Iris pigment epithelial cell (primary cell): ENCODE measurements at places on chromosomes 16 and 17.
A peak's percentile ranks its signal among the peaks of the same experiment; 100 is the strongest.

DNA sequence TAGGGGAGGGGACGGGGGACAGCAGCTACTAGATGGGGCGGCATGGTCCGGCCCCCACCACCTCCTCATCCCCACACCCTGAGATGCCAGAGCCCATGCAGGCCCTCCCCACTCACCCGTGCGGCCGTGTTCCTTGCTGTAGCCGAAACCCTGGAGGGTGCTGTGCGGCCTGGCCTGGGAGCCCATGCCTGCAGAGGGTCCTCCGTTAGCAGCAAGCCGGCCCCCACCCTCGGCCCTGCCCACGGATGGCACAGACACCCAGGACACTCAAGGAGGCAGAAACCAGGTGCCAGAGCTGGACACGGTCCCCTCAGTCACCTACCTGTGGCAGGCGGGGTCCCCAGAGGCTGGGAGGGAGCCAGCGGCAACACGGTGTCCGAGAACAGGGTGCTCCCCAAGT is 5.5 kb downstream of the TEPSIN start:
- no peak for DNase-seq

DNA sequence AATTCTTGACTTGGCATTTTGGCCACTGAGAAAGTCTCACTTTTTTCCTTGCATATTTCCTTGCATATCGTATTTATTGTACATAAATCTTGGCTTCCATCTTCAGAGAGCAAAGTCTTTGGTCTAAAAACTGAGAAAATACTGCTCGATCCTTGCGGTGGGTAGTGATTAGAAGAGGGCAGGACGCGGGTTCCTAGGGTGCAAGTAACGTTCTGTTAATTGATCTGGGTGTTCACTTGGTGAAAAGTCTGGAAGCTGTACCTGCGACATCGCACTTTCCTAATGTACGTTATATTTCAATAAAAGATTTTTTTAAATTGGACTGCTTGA is 758 bp upstream of the UBALD2 start:
- DNase-seq: no peak

DNA sequence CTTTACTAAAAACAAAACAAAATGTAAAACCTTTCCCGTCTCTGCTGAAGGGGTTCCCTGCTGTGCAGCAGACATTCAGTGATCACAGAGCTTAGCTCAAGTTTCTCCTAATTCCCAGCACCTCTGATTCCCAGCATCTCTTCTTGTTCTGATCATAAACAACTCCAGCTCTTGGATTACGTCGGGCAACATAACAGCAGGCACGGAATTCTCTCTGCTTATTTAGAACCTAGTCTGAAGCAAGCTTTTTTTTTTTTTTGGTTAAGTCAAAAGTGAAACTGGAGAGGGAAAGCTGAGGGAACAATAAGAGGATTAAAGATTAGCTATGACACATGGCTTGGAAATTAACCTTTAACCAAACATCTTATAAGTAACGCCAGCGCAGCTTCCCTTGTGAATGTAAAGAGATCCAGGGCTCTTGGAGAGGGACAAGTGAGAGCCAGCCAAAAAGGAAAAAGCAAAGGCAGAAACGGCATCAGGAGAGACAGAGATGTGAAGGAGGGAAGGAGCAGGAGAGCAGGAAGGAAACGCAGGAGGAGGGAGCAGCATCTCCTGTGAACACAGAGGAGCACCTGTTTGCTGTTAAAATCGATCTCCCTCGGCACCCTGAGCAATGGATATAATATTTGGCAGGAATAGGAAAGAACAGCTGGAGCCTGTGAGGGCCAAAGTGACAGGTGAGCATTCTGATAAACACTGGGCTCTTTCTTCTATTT is at the start of gene BCO1:
Gene BCO1, plus strand, starts transcription at position 394 of the 716 bp plus-strand sequence. Its CDS starts 220 bp downstream, at position 614.
- DNase-seq: peak; percentile 76

DNA sequence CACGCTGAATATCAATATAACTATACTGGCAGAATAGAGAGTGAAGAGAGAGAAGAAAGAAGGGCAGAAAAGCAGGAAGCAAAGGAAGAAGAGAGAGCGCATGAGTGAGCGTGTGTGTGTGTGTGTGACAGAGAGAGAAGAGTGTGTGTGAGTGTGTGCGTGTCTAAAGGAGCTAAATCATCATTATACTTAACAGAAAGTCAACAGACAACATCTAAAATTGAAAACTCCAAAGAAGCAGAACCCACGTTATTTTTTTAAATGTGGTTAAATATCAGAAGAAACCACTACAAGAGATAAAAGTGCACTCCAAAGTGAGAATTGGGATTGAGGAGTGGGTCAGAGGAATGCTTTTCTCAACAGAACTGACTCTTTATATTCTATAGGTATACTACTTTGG is 77.2 kb downstream of the BRIP1 start:
- DNase-seq: no peak

DNA sequence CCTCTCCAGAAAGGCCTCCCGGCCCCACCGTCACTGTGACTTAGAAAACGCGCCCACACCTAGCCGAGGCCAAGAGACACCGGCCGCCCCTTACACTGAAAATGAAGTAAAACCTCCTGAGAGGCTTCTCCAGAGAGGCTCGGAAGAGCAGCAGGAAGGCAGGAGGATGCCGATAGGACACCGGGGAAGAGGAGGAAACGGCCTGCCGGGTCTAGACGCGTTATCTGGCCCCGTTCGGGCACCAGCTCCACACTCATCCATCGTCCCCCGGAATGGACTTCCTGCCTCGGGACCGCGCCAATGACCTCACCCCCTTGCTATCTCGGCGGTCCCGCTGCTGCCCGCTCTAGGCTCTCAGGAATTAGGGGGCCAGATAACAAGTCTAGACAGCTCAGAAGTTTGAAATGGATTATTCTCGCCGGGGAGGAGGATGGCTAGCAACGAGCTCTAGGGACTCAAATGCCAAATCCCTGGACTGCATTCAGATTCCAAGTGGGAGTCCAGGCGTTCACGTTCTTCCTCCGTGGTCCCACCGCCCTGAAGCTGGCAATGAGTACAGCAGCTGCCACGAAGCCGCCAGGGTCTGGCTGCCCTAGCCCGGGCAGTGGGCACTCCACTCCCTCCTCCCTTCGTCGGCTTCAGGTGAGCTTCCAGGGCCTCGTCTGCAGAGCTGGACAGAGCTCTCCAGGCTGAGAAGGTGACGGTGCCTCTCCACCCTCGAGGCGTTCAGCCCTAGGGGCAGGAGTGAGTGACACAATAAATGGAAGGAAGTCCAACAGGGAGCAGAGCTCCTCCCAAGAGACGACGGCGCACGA is 350.9 kb downstream of the FOXL1 start:
- peak; percentile 91 for DNase-seq

DNA sequence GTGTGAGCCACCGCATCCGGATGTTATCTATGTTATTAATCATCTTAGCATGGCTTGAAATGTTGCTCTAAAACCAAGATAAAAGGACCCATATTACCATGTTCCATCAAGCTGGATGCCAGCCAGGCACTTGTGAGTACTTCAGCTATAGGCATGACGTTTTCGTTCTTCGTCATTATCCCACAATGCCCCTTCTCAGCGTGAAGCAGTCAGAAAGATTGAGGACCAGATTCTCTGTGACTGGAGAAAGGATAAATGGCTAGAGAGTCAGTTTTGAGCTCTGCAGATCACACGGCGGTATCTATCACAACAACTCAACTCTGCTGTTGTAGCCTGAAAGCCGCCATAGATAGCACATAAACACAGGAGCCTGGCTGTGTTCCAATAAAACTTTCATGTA is 29.8 kb upstream of the LCMT1 start:
- DNase-seq: no peak

- peak; percentile 87 for DNase-seq
Observed at GRCh38 chr16:11481987-11482386, 104.7 kb downstream of the LITAF start.

GRCh38 chr16:57952909-57953308 is 18.0 kb downstream of the CNGB1 start:
- no peak for DNase-seq

GRCh38 chr16:47983999-47984580 is 171.7 kb downstream of the ABCC12 start:
- DNase-seq: no peak

DNA sequence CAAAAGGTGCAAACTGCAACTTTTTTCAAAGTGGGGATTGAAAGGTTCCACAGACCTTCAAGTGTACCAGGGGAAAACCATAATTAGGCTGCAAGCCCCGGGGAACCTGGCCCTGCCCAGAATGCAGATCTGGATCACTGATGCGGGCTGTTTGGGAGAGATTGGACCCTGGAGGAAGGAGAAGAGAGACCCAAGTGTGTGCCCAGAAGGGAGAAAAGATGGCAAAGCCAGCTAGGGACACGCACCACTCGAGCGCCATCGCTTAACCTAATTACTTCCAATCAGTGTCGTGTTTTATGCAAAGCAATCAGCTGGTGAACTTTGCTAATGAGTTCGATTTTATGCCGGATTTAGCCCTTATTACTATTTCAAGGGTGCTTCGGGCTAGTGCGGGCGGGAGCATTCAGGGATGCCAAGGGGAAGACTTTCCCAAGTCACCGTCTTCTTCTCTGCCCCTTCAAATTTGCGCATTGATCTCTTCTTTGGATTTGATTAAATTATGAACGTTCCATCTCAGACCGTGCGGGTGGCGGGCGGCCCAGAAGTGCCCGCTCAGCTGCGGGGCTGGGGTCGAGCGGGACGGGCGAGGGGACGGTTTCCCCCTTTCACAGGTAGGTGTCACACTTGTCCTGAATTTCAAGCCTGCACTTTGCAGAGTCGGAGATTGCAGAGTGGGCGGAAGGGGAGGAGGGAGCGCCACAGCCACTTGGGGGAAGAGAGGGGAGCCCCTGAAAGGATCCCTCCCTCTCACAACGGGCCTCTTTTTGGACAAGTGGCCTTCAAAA is 4.0 kb downstream of the IRX5 start:
- DNase-seq: no peak

DNA sequence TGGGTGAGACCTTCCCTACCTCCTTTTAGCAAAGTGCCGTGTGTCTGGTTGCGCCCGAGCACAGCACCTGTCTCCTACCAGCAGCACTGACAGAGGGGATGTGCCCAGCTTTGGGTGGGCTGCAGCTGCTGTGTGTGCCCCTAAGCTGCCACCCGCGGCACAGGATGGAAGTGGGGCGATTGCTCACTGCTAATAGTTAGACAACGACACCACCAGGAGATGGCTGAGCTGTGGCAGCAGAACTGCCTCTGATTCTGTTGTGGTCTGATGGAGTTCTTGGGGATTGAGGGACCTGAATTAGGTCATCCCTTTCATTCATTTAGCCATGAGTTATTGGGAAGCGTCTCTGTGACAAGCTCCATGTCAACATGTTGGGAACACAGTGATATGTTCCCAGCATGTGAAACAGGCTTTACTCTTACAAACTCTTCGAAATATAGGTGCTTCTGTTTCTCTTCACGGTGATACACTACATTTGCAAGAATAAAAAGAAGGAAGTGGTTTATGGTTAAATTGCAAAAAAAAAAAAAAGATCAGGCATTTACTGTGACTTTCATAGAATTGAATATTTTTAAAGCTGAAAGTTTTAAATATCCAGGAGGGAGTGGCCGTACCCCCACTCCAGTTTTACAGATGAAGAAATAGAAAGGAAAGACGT is 184.4 kb downstream of the MAF start:
- DNase-seq: no peak

DNA sequence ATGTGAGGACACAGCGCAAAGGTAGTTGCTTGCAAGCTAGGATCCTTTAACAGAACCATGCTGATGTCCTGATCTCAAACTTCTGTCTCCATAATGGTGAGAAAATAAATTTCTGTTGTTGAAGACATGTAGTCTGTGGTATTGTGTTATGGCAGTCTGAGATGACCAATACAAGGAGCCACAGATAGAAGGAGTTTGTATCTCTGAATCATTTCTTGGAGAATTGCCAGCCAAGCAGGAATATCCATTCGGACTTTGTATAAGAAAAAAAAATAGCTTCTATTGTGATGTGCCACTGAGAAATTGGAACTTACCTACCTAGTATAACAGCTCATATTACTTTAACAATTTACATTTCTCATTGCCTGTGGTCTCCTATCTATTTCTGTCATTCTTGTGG is 447.6 kb upstream of the CA10 start:
- peak; percentile 2 for DNase-seq
